Activated CD4-positive, alpha-beta T cell treated with anti-CD3 and anti-CD28 coated beads, Interleukin-2, Interleukin-4, amounts not matched to agents 100 ng/mL and 50 ng/mL, durations not matched to agents 16 hours and 8 hours (primary cell): ENCODE measurements at places on chromosomes 7 and 10.

DNA sequence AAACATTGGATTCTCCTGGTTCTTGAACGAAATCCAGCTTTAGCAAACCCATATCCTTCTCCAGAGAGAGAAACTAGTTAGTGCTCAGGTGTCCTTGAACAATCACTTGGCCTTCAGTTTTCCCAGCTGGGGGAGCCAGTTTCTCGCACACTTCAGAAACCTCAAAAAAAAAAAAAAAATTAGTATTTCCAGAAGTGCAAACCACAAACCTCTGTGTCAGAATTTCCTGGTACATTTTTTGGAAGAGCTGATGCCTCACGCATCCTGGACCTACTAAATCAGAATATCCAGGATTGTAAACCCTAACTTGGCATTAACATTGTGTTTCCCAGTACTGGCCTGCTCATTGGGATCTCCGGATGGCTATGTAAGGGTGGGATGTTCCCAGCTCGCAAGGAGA is 143.4 kb upstream of the EGR2 start:
- DNase-seq, result no peak

GRCh38 chr10:31345886-31346285 is 26.9 kb downstream of the ZEB1 start:
- DNase-seq, result no peak

DNA sequence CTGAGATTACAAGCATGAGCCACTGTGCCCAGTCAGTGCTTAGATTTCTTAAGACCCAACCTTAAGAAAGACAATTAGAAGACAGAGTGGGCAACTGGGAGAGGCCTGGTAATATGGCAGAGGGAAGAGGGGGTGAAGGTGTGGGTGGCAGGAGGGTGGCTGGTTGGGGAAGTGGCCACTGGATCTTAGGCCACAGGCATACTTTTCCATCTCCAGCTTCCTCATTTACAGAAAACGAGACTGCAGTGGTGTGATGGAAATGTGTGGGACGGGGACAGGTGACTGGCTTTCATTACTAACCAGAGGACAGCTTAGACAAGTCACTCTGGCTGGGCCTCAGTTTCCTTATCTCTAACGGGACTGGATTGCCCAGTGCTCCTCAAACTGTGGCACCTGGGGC is 1.0 kb upstream of the FFAR4 start:
- no peak for DNase-seq

DNA sequence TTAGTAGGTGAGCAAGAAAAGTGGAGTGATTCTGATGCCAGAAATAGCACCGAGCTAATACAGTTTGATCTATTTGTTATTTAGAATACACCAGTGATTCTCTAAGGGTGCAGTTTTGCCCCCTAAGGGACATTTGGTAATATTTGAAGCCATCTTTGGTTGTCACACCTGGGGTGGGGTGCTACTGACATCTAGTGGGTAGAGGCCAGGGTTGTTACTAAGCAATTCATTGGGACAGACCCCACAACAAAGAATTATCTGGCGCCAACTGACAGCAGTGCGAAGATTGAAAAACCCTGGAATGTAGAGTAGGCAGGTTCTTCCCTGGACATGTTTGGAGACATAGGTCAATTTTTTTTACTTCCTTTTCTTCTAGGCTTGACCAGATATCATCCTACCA is 14.6 kb downstream of the PALS2 start:
- DNase-seq, result peak; percentile 28

DNA sequence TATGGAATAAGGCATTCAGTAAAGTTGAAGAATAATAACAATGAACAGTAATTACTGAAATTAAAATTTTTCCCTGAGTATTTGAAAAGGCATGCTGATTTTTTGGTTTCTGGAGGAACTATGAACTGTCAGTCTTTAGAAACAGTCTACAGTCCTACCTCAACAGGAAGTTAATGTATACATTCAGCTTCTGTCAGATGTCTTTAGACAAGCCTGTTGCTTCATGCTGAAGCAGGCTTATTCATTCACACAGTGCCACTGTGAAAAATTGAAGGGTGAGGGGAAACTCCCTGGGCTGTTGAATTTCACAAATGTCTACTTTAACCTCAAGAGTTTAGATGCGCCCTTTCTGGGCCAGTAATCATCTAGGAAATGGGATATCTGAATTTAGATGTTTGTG is 3.5 kb downstream of the NRF1 start:
- peak; percentile 62 for DNase-seq

DNA sequence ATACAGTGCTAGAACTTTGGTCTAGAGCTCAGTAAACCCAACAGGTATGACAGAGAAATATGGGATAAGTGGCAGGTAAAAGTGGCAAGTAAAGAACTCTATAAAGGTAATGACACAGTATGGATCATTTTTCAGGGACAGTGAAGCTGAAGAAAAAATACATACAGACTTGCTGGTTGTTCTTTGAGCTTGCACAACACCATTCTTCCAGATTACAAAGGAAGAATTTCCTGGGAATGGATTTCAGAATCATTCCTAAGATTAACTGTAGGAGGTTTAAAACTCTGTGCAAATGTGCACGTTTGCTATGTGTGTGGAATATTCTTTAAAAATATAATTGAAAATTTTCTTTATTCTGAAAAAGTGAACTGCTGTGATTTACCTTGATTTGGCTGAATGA is 36.0 kb downstream of the PHF14 start:
- DNase-seq, result no peak

- DNase-seq, result no peak
Observed at GRCh38 chr7:142381727-142382390, 124.0 kb upstream of the PRSS58 start.

DNA sequence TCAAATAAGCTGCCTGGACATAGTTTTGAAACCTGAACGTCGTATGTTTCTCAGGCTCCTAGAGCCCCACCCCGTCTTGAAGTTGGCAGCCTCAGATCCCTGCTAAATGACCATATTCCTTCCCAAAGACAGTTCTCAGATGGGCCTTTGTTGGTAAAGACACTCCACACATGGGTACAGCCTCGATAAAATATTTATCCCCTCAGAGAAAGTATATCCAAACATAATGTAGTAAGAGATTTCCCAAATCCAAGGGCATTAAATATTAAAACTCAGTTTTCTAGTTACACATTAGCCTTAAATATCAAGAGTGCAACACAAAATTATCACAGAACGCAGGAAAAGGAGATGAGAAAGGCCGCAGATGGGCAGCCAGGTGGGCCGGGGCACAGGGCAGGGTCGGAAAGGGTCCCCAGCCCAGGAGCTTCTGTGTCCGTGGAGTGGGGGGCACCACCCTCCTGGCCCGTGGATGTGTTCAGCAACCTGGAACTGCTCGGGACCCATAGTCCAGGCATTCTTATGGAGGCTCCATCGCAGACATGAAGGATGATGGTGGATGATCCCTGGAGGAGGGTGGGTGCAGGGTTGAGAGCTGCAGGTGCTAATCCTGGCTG is 1.5 kb upstream of the CFAP46 start:
- DNase-seq, result no peak

DNA sequence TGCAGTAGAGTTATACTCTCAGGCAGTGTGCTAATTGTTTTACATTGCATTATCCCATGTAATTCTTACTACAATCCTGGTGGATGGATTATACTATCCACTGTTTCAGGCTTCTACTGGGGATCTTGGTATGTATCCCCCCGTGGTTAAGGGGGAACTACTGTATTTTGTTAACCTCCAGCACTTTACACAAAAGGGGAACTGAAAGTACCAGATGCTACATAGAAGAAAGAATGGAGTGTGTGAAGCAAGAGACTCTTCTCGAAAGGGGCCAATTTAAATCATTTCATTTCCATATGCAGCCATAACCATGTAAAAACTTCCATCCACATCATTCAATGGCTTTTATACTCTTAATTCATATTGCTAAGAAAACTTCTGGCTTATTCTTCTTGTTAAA is 69.4 kb downstream of the C1GALT1 start:
- no peak for DNase-seq

DNA sequence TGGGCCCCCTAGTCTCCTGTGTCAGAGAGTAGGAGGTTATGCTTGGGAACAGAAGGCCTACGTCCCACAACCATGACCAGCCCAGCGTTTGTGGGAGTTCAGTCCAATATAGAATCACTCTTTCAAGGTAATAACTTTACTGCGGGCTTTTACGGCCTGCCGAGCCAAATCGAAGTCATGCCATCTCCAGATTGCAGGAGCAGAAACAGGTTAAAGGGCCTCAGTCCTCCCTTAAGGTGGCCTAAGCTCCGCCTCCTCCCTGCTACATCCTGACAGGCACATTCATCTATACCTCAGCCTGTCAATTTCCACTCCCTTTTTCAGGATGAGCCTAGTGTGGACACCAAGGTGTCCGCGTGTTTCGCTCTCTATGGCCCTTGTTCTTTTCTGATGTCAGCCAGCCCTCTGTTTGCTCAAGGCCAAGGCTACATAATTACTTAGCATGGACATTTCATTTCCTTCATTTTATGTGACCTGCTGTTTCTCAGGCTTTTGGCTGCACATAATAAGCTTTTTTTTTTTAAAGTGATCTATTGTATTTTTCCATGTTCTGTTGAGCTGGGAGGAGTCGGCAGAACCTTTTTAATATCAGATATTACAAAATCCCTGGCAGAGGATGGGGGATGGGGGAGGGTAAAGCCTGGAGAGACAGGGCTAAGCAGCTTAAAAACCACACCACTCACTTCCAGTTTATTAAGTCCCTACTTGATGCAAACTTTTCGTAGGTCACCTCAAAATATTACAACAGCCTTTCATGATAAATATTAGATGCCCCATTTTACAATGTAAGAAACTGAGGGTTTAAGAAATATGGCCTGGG is 84.6 kb downstream of the CACNB2 start:
- DNase-seq, result no peak

DNA sequence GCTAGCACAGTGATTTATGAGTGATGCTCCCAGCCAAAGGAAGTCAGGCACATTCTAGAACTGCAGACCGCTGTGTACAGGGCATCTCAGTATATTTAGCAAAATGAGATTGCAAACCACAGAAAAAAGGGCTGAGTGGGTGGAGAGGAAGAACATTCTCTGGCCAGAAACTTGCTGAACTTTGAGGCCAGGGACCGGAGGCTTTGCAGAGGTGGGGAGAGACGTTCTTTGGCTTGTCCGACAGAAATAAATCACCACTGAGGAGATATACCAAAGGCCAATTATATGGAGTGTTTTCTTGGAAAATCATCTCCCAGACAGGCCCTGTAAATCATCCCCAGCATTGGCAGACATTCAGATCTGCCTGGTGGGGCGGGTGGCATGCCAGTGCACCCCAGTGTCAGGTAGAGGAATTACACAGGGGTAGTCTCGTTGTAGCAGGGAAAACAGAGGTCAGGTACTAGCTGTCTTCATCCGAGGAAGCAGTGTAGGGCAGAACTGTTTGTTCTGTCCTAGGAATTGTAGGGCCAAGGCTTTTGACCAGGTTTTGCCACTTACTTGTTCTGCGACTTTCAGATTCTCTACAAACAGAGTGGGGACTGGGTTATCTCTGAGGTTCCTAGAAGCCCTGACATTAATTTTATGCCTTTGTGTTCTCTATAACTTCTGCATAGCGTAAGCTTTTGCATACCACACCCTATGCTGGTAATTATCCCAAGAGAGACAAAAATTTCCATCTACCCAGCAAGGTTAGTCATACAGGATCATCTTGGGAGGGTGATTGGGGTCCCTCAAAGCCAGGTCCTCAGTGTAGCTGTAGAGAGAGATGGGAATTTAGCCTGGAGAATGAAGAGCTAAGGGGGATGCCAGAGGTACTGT is 655.6 kb downstream of the LRMDA start:
- DNase-seq, result peak; percentile 3

DNA sequence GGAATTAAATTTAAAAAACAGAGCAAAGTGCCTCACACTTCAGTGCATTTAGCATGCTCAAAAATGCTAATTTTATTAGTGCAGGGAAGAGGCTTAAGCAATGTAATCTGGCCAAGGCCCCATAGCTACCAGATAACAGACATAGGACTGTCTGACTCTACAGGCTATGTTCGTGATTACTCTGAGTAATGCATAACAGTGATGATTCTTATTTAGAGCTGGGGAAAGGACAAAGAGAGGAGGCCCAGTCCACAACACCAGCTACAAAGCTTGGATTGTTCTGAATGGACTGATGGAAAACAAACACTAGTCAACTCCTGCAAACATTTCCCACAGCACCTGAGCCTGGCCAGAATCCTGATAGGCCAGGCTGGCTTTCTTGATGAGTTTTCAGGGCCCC is 8.4 kb upstream of the CH25H start:
- no peak for DNase-seq

DNA sequence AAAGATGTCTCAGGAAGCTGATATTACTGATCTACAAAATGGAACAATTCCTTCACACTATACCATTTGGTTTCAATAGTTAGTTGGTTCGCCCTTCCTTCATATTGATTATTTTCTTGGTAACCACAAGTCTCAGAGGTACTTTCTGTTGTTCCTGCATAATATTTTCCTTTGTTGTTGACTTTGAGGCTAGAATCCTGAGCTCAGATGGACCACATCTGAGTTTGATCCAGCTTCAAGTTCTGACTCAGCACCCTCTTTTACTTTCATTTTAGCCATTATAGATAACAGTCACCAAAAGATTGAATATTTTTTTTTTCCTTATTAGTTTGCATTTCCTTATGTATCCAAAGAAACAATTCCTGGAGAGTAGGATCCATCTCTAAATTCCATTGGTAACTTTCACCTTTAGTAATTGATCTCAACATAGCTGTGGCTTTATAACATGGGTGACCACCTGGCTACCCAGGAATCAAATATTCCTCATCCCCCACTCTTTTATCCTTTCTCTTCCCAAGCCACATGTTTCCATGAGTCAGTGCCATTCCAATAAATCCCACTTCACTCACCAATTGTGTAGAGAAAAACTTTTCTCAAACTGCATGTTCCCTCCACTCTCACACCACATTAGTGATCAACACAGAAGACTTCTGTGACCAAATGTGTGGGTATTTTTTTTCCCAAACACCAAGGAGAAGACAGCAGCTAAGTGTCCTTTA is 9.7 kb upstream of the ABCA13 start:
- no peak for DNase-seq

DNA sequence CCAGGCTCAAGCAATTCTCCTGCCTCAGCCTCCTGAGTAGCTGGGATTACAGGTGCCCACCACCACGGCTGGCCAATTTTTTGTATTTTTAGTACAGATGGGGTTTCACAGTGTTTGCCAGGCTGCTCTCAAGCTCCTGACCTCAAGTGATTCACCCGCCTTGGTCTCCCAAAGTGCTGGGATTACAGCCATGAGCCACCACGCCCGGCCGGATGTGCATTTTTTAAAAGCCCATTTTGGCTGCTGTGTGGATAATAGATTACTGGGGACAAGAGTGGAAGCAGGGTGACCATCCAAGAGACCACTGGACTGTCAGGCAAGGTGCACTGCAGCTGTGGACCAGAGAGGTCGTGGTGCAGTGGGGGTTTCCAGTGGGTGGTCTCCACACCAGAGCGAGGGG is 21.4 kb downstream of the HKDC1 start:
- DNase-seq, result no peak
